ENCODE measurements at places on chromosomes 16 and 17.

GRCh38 chr17:82463925-82464566, 5.5 kb downstream of the NARF start:
- no peaks in the 10 kb centered on the region for H3K27me3 ChIP-seq
- H3K4me3 ChIP-seq: no peak overlapping the region
- no peak for DNase-seq
- H3K36me3 ChIP-seq: peaks cover 82% of the 10 kb centered on the region
- H3K4me1 ChIP-seq: peaks cover 10% of the 10 kb centered on the region

DNA sequence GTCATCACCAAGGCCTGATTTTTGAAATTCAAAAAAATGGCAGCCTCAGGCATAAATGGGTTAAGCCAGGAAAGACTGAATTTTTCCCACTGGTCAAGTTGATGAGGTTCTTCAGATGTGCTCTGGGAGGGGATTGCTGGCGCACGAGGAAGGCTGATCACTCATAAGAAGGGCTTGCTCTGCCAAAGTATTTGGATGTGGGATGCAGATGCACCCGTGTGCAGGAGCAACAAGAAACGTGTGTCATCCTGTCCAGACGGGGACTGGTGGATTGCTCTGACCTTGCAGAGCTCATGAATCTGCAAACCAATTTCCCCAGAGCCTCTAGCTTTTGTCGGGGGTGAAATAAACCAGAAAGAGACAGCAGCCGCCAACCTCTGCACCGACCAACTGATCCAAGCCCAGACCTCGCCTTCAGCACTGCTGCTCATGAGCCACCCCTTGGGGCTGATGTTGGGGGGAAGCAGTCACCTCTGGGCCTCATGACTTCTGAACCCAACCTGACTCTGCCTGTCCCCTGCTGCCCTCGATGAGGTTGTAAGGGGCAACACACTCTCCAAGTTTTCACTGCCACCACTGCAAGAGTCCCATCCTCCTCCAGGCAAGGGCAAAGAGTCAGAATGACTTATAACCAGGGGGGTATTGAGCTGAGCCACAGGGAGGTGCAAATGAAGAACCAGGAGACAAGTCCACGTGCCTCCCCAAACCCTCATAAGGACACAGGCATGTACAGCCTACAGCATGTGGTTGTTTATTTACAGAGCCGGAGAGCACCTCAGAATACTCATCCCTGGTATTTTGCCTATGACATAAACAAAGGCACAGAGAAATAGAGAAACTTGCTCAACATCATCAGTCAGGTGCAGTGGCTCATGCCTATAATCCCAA, 452.0 kb downstream of the SOX9 start:
- H3K27me3 ChIP-seq: no peaks in the 10 kb centered on the region
- no peak overlapping the region for H3K4me3 ChIP-seq

- H3K27ac ChIP-seq: no peak overlapping the region
- H3K27me3 ChIP-seq: no peaks in the 10 kb centered on the region
- DNase-seq: no peak
- peaks cover 64% of the 10 kb centered on the region for H3K36me3 ChIP-seq
These were observed 14.6 kb upstream of the LGALS9 start for GRCh38 chr17:27616414-27616813.

DNA sequence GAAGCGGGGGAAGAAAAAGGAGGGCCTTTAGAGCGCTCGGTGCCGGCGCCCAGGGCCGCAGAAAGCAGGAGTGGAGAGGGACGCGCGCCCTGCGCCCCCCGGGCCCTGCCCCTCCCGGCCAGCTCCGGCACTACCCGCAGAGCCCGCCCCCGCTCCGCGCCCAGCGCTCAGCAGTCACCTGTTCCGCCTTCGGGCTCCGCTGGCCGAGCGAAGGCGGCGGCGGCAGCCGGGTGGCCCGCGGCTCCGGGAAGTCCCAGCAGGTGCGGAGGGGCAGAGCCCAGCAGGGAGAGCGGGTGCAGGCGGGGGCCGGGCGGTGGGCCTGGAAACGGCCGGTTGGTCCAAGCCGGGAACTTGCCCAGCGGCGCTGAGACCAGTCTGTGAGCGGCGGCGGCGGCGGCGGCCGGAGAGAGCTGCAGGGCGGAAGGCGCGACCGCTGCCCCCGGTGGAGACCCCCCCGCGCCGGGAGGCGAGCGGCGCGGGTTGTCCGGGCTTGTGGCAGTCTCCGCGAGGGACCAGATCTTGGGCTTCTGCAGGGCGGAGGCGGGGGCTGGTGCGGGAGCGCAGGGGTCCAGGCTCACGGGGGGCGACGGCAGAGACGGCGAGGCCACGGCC, 2.2 kb downstream of the IRX3 start:
- H3K4me3 ChIP-seq: peak overlapping the region; percentile 16
- H3K27ac ChIP-seq: no peak overlapping the region
- H3K4me1 ChIP-seq: peaks cover 57% of the 10 kb centered on the region
- H3K36me3 ChIP-seq: peaks cover 16% of the 10 kb centered on the region

DNA sequence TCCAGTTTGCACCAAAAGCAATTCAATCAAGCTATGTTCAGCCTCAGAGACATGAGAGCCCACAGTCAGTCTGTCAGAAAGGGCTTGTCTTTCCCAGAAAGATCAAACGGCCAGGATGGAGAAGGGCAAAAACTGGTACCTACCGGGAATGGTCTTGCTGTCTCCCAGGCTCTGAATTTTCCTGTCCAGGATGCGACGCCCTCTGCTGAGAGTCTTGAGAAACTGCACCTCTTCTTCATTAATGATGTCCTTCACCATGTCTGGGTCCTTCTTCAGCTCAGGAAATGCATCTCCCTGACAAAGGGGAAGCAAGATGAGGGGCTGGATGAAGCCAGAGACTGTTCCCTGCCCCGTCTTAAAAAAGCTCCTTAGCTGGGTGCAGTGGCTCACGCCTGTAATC, 15.8 kb upstream of the EXOSC6 start:
- H3K27ac ChIP-seq: no peak overlapping the region
- H3K4me1 ChIP-seq: no peaks in the 10 kb centered on the region
- peaks cover 94% of the 10 kb centered on the region for H3K36me3 ChIP-seq
- no peaks in the 10 kb centered on the region for H3K27me3 ChIP-seq
- no peak for DNase-seq

DNA sequence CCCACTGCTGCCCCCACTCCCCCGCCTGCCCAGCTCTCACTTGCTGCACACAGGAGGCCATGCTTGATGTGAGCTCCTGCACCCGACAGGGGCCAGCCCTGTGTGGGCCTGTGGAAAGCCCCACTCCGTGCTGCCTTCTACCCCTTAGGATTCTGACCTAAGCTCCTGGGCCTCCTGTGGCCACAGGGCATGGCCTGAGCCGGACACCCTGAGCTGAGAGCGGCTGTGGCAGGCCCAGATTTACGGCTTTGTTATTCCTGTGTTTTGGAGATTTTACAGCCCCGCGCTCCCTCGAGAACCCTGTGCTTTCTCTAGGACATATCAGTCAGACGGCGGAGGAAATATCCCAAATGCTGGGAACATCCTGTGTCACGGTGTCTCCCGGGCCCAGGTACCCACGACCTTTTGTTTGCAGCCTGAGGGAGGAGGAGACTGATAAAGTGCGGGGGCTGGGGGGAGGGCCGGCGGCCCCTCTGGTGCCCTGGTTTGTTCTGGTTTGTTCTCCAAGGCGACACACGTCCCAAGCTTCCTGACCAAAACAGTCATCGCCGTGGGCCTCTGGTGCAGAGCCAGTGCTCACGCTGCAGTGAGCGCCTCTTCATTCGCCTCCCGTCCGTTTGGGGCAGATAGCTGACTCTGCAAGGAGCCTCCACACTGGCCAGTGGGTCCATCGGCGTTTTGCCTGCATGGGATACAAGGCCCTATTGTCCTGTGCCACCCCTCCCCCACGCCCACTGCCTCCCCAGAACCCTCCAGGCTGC, 363.4 kb downstream of the C16orf95 start:
- H3K4me3 ChIP-seq: no peak overlapping the region
- DNase-seq: no peak
- H3K27me3 ChIP-seq: no peaks in the 10 kb centered on the region
- H3K27ac ChIP-seq: no peak overlapping the region
- H3K36me3 ChIP-seq: no peaks in the 10 kb centered on the region
